ENCODE measurements at places on chromosomes 3 and 15.

- peak; percentile 52 for DNase-seq
These were observed 267.8 kb upstream of the C2CD4B start for GRCh38 chr15:62432702-62433398.

DNA sequence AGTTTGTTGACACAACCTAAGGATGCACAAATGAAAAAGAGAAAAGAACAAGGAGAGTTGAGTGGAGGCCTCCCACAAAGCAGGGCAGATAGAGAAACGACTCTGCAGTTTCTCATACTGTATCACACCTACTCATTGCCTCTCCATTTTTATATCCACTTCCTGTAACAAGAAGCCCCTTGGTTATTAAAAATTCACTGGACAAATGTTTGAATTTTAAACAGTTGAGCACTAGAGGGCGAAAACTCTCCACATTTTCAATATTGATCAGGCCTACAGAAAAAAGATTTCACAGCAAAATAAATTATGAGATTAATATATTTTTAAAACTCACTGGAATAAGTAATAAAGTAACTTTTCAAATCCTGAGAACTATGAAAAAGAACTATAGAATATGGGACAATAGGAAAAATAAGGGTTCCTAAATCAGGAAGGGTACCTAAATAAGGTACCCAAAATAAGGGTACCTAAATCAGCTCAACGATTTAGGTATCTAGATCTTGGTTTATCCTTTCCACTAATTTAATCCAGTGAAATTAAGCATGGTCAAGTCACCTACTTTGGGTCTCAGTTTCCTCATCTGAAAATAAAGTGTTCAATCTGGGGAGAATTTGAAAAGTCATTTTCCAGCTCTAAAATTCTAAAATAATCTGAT lies 47.0 kb upstream of the PPIB start:
- peak; percentile 56 for DNase-seq

DNA sequence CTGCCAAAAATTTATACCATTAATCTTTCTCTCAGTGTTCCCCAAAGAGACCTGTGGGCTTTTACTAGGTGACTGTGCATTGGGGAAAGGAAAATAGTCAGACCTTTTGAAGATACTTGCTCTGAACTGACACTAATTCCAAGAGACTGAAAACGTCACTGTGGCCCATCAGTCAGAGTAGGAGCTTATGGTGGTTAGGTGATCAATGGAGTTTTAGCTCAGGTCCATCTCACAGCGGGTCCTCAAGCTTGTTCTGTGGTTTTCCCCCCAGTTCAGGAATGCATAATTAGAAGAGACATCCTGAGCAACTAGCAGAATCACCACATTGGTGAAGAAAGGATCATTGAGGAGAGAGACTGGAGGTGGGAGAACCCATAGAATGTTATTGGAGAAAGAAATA lies 134.7 kb downstream of the SV2B start:
- DNase-seq: no peak

DNA sequence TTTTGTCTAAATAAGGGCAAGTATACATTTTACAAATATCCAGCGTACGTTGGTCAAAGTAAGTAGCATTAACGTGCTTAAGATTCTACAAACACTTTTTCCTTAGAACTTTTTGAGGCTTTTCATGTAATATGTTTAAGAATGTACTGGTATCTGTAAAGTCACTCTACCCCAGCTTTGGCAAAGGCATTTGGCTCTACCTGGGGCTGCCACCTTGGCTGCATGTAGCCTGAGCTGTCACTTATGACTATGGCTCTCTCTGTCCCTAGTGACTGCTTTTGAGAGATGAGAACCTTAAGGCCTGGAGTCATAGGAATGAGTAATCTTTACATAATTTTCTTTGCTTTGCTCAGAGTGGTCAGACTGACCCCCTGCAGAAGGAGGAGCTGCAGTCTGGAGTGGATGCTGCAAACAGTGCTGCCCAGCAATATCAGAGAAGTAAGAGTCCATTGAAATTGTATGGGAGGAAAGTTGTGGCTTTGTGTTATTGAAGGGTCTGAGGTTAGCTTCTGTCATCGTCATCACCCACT lies 61.2 kb downstream of the IQGAP1 start:
- no peak for DNase-seq

DNA sequence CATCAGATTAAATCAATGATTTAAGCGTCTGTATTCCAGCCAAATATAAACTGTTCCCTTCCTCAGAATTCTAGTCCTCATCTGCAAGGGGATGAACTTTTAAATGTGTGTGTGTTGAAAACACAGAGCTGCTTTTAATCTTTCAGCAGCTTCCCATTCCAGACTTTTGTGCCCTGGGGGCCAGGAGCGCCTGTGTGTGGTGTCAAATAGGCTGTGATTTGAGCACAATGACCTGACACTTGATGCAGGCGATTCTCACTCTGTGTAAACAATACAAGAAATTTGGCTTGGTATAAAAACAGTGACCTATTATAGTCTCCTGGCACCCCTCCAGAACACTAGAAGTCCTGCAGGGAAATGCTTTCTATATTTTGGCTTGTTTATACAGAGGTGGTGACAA lies 274.6 kb upstream of the ROPN1 start:
- peak; percentile 41 for DNase-seq

DNA sequence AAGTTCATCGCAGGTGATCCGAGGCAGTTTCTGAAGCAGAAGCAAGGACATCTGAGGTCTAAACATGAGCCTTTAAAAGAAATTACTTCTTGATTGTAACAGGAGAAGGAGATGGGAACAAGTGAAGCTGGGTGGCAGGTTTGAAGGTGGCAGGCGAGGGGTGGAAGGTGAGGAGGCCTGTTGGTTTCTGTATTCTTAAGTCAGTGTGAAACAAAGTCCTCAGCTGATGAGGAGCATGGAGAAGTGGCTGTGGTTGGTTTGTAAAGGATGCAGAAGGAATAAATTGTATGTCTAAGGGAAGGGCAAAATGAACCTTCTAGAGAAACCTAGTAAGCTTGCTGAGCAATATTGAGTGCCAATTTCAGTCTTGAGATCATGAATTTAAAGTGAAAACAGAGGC lies 298.8 kb downstream of the CHST2 start:
- DNase-seq: no peak

GRCh38 chr15:59896663-59897074 lies 107.4 kb upstream of the FOXB1 start:
- DNase-seq: no peak

DNA sequence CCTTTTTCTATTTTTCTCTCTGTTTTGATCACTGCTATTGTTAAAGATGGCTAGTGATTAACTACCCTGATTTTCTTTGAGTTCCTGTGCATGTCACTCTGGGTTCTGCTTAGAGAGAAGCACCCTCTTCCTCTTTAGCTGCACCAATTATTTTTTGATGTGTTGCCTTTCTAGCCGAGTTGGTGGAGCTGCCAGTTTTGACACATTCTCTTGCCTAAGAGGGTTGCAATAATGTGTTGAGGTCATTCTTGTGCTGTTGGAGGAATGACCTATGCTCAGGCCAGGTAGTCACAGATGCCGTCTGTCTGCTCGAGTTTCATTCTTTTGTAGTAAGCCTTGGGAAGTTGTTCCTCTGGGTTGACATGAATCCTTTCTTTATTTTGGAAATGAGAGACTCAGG lies 84.6 kb upstream of the DPH6 start:
- peak; percentile 89 for DNase-seq

GRCh38 chr3:23668430-23668904 lies 137.3 kb upstream of the UBE2E1 start:
- DNase-seq: peak; percentile 99

- DNase-seq: no peak
These were observed 18.1 kb downstream of the IL17RD start for GRCh38 chr3:57147071-57147470.

DNA sequence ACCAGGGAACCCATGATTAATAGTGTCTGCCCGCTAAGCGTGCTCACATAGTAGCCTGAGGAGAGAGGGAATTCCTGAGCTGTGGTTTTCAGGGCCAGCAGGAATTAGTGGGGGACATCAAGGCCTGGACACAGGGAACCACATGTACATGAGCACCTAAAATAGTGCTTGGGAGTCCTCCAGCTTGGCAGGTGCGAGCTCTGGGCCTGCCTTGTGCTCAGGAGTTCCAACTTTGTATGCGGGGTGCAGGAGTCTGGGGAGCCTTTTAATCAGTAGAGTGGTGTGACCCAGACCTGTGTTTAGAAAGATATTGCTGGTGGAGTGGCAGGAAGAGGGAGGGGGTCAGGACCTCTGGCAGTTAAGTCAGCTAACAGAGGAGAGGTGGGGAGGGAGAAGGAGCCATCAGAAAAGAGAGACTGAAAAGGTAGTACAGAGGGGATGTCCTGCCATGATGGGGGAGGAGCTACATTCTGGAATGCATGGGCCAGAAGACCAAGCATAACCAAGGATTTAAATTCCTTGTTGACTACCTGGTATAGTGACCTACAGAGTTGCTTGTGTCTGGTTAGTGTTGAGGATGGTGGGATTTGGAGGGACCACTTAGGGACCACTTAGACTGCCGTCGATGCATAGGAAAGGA lies 1.9 kb downstream of the DAG1 start:
- peak; percentile 51 for DNase-seq

All from renal cortical epithelial cell (primary cell).